ENCODE measurements at places on chromosomes 2 and 18.

- DNase-seq, result no peak
These were observed 43.0 kb downstream of the TNFRSF11A start for GRCh38 chr18:62368100-62368499.

DNA sequence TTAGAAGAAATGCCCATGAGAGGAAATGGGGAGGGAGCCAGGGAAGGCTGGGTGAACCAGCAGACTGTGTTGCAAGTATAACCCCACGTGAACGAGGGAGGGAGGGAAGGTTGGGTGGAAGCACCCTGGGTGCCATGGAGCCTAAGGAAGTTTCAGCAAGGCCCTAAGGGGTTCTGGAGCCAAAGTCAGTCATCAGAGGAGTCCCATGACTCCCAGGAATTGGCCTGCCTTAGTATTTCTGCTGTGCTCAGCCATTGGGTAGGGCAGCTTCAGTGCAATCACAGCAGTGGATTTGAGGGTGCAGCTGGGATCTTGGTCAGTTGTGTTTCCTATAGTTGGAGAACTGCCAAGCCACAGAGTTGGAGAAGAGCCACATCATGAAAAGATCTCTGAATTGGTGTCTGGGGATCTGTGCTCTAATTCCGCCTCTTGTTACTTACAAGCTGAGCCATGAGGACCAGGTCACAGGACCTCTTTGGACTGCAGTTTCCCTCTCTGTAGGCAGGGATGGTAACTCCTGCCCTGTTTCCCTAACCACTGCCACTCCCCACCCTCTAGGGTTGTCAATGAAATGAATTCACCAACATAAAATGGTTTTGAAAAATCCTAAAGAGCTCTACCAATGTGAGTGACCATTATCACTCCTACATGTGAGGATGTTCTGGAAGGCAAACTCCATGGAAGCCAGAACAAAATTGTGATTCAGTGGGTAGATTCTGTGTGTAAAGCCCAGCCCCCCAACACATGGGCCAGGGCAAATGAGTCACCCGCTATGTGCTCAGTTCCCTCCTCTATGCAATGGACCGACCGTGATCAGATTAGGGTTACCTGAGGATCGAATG lies 108.9 kb downstream of the CLIP4 start:
- no peak for DNase-seq

GRCh38 chr18:32317651-32318050 lies 127.8 kb downstream of the MEP1B start:
- DNase-seq, result no peak

- DNase-seq, result no peak
These were observed 287.3 kb downstream of the EXOC6B start for GRCh38 chr2:72538486-72538885.

GRCh38 chr18:77053616-77054287 lies 78.8 kb downstream of the MBP start:
- no peak for DNase-seq

- no peak for DNase-seq
These were observed 208.7 kb downstream of the CYP26B1 start for GRCh38 chr2:71938659-71939587.

- no peak for DNase-seq
These were observed 376.5 kb downstream of the TMEM182 start for GRCh38 chr2:103138123-103138901.

DNA sequence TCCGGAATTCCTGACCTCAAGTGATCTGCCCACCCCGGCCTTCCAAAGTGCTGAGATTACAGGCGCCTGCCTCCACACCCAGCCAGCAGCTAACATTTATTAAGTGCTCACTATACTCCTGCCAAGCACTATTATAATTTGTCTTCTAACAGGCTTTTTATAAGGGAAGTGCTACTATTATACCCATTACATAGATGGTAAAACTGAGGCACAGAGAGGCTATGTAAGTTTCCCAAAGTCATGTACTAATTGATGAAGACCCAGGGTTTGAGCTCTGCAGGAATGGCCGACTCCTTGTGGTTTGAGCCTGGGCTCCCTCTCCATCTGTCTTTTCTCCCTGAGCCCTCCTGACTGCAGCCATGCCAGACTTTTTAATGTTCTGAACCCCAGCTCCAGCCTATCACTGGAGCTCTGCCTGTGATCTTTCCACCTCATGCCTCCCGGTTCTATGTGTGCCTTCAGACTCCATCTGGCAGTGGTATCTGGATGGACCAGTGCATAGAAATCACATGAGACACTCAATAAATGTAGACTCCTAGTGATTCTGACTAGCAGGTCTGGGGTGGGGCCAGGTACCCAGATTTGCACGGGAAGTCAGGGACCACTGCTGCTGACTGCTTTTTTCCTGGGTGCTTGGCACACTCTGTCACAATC lies 197.1 kb downstream of the NEDD4L start:
- DNase-seq, result no peak

DNA sequence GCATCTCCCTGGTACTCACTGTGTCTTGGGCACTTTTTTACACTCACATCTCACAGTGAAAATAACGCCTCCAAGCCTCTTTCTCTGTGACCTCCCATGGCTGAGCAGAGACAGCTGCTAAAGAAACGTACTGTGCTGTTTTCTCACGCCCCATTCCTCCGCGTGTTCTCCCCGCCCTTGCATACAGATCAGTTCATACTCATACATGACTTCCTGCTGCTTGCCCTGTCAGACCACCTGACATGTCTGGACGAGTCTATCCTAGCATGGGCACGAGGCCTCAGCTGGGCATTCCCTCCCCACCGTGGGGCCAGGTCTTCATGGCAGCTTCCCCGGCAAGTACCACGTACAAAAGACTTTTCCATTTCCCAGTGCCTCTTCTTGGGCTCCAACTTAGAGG lies 21.2 kb upstream of the IL1A start:
- DNase-seq, result no peak

DNA sequence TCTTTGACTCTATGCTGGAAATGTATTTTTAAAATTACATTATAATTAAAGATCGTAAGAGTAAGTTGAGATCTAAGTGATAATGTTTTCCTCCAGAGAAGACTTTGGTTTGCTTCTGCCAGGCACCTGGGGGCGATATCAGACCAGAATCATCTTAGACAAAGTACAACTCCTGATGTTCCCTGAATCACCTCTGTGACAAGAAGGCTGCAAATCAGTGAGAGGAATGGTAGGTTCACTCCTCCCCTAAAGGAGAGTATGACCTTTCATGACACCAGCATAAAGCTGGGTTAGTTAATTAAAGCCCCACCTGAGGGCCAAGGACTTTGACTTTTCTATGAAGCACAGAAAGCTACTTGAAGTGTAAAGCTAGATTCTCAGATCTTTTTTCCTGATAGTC lies 114.4 kb upstream of the DTNA start:
- no peak for DNase-seq

- peak; percentile 69 for DNase-seq
These were observed 513.8 kb downstream of the RNF144A start for GRCh38 chr2:7430869-7431641.

GRCh38 chr2:133498662-133499585 lies 69.3 kb downstream of the NCKAP5 start:
- DNase-seq, result no peak

DNA sequence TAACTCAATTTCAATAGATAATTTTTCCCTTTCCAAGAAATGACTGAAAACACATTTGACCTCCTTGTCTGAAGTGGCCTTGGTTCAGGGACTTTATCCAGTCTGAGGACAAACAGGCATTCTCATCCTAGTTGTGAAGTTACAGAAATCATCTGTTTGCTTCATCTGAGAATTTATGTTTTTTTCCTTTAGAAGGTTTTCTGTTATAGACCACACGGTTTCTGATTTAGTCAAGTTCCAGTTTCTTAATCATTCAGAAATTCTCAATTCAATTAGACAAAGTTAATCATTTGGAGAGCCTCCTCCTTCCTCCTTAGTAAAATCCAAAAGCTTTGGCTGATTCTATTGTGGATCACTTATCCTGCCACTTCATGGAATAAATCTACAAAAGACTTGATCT lies 60.9 kb downstream of the ICOS start:
- DNase-seq, result no peak

All from activated naive CD8-positive, alpha-beta T cell treated with anti-CD3 and anti-CD28 coated beads, Interleukin-2, amount 50 U/mL, for 24 hours (primary cell).